ENCODE measurements at places on chromosomes 1 and 21.

GRCh38 chr1:24373044-24373443 is 40.5 kb downstream of the STPG1 start:
- DNase-seq = peak; percentile 24

- no peak for DNase-seq
These were observed 46.7 kb downstream of the VANGL2 start for GRCh38 chr1:160446945-160447600.

DNA sequence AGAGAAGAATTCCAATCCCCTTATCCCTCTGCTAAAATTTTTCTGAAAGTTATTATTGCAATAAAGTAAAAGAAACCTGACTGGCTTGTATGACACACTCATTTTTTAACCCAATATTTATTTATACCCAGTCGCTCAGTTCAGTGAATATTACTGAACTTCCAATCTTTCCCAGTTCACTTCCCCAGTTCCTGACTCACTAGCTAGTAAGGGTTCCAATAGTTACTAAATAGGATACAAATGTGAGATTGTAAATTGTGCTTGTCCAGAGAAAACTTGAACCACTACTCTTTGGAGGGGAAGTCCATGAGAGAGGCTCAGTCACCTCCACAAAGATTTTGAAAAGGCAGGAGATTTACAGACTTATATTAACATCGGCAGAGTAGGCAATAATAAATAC is 31.4 kb downstream of the PRDX6 start:
- no peak for DNase-seq

GRCh38 chr1:200332716-200333115 is 77.1 kb downstream of the ZNF281 start:
- no peak for DNase-seq

DNA sequence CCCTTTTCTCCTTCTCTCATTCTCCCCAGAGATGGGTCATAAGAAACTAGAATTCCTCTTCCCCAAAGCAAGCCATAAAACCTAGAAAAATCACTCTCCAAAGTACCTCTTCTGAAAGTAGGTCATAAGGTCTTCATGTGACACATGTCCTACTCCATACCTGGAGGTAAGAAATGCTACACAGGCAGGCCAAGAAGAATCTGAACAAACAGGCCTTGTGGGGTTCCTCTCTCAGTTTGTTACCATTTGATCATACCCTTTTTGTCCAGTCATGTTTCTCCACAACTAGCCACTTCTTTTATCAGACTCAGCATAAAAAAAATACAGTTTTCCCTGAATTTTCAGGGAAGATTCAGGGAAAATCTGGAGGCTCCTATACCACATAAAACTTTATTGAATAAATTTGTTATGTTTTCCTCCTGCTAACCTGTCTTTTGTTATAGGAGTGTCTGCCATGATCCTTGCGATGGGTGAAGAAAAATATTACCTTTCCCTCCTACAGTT is 134.4 kb upstream of the LMO4 start:
- no peak for DNase-seq

- no peak for DNase-seq
These were observed 7.0 kb downstream of the KRTAP10-8 start for GRCh38 chr21:44618909-44619308.

GRCh38 chr1:161840363-161840762 is 74.2 kb downstream of the ATF6 start:
- no peak for DNase-seq

DNA sequence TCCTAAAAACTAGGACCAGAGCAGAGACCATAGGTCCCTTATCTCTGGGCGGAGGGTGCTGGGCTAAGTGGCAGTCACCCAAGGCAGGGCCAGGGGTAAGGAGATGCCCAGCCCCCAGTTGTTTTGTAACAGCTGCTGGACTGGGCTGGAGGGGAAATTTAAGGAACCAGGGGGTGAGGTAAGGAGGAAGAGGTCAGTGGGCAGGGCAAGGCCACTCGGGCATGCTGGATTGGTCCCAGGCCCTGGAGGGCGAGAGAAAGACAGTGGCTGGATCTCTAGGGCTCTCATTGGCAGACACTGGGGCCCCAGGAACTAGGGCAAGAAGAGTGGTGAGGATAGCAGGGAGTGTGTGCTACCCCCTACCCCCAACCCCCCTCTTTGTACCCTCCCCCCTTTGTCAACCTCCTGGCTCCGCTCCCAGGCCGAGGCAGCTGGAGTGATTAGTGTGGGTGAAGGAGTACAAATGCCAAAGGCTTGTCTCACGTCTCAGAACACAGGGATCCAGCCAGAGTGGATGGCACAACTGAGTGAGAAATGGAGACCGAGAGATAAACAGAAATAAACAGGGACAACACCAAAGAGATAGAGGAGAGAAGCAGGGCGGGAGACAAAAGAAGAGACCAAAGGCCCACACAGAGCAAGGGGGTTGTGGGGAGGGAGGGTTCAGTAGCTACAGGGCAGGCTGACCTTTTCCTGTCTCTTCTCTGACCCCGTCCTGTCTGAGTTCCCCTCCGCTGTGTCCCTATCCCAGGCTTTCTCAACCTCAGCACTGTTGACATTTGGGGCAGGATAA is 20.5 kb upstream of the THRAP3 start:
- DNase-seq = peak; percentile 67

GRCh38 chr1:975896-976683 is 5.8 kb downstream of the PERM1 start:
- peak; percentile 57 for DNase-seq

DNA sequence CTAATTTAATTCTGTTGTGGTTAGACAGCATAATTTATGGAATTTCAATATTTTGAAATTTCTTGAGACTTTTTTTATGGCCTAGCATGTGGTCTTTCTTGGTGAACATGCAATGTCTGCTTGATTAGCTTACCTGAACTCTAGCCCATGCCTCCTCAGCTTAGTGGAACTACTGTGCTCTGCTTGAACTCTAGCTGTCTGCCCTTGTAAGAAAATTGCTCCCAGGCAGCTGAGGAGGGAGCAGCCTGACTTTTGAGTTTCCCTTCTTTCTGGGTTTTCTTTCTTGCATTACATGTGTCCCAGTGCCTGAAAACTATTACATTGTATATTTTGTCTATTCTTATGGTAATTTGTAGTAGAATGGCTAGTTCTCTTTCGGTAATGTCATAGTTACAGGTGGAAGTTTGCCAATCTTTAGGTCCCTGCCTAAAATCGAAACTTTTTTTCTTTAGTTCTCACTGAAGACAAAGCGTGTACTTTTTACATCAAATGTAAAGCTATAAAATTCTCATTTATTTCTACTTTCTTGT is 105.3 kb downstream of the MAST2 start:
- no peak for DNase-seq

DNA sequence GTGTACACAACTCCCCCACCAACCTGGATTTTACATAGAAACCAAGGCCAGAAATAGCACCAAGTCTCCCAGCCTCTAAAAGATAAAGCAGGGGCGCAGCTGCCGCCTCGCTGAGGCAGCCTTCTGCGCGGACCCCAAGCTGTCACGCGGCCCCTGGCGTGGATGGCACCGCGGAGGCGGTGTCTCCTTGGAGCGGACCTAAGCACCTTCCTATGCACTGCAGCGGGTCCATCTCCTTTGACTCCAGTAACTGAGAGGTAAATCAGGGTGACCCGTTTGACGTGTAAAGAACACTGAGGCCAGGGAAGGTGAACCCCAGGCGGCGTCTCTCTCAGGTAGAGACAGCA is 17.0 kb downstream of the ZNF697 start:
- DNase-seq = no peak

DNA sequence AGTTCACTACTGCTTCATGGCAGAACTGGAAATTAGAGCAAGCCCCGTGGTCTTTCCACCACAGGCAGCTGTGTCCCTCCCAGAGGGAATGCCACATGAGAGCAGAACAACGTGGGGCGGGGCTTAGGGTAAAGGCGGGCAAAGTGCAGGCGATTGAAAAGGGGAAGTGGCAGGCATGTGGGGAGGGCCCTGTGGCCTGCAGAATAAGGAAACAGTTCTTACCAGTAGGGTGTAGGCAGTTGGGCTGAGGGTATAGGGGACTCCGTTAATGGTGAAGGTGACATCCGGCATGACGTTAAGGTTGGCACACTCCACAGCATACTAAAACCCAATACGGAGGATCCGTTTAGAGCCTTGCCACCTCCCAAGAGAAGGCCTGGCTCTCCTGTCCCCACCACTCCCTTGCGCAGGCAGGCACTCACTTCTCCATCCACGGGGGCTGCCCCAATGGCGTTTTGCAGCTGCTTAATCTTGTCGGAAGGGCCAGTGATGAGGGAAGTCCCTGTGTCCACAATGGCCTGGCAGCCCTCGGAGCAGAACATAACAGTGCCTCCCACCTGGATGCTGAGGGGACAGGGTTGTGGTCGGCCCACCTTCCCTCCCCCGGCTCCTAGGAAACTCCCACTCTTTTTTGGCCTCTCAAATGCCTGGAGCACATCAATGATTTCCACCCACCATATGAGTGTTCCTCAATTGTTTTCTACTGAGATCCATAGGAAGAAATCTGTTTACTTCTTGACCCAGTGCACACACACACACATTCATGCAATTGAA is 9.1 kb upstream of the RAB7B start:
- peak; percentile 99 for DNase-seq

GRCh38 chr1:27660300-27660835 is 11.6 kb downstream of the IFI6 start:
- peak; percentile 12 for DNase-seq

GRCh38 chr1:174194461-174194860 is 35.1 kb downstream of the RABGAP1L start:
- no peak for DNase-seq

GRCh38 chr1:79614762-79615161 is 608.2 kb upstream of the ADGRL4 start:
- no peak for DNase-seq

- no peak for DNase-seq
These were observed 77.6 kb upstream of the VANGL1 start for GRCh38 chr1:115564201-115564600.

DNA sequence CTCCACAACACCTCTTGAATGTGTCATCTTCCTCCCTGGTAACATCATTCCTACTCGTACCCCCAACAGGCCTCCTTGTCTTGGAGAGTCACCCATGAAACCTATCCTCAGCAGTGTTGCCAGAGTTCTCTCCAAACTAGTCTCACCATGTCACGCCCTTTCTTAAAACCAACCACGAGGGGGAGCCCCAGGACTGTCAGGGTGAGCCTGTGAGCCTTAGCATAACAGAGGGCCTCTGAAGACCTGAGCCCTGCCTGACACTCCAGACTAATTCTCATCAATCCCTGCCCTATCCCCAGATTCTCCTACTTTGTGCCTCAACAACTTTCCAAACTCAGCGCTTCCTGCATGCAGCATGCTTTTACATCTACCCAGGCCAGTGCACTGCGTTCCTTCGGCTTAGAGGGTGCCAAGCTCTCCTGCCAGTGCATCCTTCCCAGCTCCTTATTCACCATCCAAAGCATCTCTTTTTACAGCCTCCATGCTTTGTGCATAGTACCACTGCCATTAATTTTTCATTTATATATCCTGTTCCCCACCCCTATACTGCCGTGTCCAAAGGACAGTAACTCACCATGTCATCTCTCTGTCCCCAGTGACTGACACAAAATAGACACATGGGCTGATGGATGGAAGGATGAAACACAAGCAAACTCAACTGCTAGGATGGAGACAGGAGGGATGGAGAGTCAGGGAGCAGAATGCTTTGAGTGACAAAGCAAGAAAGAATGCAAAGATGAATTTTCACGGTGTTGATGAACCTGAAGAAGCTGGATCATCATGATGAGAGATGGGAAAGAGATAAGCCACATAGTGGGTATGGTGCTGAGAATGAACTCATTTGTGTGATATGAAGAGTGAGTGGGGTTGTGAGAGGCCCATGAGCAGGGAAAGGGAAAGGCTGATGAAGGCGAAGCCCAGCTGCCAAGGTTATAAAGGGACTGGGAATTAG is 34.0 kb downstream of the ZNF697 start:
- peak; percentile 65 for DNase-seq

DNA sequence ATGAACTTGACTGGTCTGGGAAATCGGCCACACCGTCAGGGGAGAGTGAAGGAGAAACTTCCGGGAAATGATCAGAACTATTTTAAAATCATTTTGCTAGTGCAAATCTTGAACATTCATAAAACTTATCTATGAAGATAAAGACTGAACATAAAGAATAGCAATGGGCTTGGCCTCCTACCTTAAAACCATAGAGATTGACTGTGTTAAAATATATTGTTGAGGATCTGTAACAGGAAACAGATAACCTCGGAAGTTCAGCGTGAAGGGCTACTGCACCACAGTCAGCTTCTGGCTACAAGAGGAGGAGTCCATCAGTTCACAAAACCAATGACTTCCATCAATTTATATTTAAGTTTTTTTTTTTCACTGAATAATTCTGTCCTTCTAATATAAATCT is 127.3 kb downstream of the RGS7 start:
- no peak for DNase-seq

DNA sequence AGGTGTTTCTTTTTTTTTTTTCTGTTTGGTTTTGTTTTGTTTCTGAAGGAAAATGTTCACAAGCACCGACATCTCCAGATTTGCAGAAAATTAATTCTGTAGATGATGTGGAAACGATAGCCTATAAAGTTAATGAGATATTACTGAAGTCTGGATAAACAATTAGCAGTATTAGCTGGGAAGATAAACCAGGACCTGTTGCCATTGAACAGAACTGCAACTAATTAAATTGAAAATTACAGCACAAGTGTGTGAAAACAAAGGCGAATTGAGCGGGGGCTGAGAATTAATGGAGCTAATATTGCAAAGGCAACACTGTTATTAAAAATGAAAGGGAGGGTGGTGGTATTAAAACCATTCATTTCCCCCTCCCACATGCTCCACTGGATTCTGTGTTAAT is 107.5 kb upstream of the AJAP1 start:
- DNase-seq = no peak

DNA sequence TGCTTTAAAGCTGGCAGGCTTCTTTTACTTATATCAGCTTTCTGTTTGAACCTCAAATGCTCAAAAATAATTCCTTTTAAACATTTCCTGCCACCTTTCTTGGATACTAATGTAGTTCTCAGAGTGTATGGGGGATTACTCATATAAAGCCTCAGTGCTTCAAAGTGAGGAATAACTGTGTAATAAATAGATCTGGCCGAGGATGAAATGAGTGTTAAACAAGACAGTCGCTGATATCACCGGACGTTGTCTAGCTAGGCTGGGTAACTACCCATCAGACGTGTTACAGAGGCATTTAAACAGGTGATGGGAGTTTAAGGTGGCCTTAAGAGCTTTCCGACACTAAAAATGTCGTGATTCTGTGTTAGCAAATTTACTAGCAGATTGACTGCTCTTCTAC is 53.1 kb downstream of the VANGL2 start:
- DNase-seq = no peak

- DNase-seq = no peak
These were observed 71.9 kb downstream of the DTL start for GRCh38 chr1:212107481-212107880.

DNA sequence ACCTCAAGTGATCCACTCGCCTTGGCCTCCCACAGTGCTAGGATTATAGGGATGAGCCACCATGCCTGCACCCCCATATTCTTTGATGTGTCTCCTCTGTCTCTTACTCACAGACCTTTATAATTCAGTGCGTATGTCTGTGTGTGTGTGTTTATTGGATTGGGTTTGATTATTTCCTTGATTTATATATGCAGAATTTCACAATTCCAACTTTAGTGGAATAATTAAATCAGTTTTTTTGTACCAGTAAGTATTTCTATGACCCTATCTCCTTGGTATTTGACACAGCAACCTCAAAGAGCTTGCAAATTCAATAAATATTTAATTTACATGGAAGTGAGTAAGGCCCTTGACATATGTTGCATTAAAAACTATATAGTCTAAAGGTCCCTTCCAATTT is 333.9 kb upstream of the ADAMTS5 start:
- DNase-seq = no peak

Measured in MV-4-11 (cell line).